ENCODE measurements at places on chromosomes 1 and 21. TPM values are rescaled to one million over a fixed set of nuclear protein-coding genes. Genes with fewer than 3 reads are reported as not detected.
A peak's percentile ranks its signal among the peaks of the same experiment; 100 is the strongest.

- H3K27me3 ChIP-seq = no peaks in the 10 kb centered on the region
- H3K27ac ChIP-seq = no peak overlapping the region
- no peaks in the 10 kb centered on the region for H3K4me1 ChIP-seq
- no peak overlapping the region for H3K4me3 ChIP-seq
Observed at GRCh38 chr1:228346731-228347130, 59.9 kb downstream of the TRIM11 start.

- H3K4me1 ChIP-seq = no peaks in the 10 kb centered on the region
- DNase-seq = no peak
- H3K27me3 ChIP-seq = no peaks in the 10 kb centered on the region
Observed at GRCh38 chr1:176450526-176450925, 12.4 kb upstream of the PAPPA2 start.

DNA sequence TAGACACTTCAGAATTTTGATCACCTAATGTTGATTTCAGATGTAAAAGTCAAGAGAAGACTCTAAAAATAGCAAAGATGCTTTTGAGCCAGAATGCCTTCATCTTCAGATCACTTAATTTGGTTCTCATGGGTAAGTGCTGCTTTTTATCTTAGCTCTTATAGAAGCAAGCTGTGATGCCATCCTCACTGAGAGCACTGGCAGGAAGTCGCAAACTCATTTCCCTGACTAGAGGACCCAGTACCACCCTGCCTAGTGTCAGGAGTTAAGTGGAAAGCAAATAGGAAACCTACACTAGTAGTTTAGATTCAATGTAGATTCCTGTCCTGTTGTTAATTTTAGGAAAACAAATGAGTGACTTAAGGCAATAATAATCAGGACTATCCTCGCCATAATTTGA lies 12.1 kb downstream of the IFNAR2 start:
- no peak overlapping the region for H3K4me3 ChIP-seq
- H3K4me1 ChIP-seq = no peaks in the 10 kb centered on the region
- H3K27ac ChIP-seq = no peak overlapping the region
- peaks cover 12% of the 10 kb centered on the region for H3K36me3 ChIP-seq

- H3K4me3 ChIP-seq = no peak overlapping the region
- peak overlapping the region; percentile 9 for H3K27ac ChIP-seq
- H3K27me3 ChIP-seq = no peaks in the 10 kb centered on the region
- no peak for DNase-seq
- no peaks in the 10 kb centered on the region for H3K4me1 ChIP-seq
Observed at GRCh38 chr1:31306278-31306677, 9.4 kb downstream of the ZCCHC17 start.

- no peaks in the 10 kb centered on the region for H3K27me3 ChIP-seq
- no peaks in the 10 kb centered on the region for H3K36me3 ChIP-seq
- H3K4me1 ChIP-seq = peaks cover 6% of the 10 kb centered on the region
- H3K4me3 ChIP-seq = no peak overlapping the region
- no peak overlapping the region for H3K27ac ChIP-seq
- DNase-seq = no peak
Observed at GRCh38 chr1:92877081-92877711, 45.4 kb downstream of the RPL5 start.

DNA sequence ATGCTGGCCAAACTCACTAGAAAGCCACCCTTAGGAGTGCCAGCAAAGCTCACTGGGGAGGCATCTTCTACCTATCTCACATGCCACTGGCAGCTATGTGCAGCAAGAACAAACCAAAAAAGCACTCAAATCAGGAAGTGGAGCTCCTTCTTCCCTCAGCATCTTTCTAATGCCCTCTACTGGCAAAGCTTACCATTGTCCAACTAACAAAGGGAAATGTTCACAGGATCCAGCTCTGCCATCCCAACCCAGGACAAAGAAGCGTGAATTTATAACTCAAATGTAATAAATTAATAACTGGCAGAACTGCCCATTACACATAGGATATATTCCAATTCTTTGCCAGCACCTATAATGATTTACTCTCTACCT lies 38.9 kb downstream of the LEPR start:
- no peak overlapping the region for H3K27ac ChIP-seq
- H3K27me3 ChIP-seq = no peaks in the 10 kb centered on the region
- H3K4me1 ChIP-seq = no peaks in the 10 kb centered on the region
- no peaks in the 10 kb centered on the region for H3K36me3 ChIP-seq

DNA sequence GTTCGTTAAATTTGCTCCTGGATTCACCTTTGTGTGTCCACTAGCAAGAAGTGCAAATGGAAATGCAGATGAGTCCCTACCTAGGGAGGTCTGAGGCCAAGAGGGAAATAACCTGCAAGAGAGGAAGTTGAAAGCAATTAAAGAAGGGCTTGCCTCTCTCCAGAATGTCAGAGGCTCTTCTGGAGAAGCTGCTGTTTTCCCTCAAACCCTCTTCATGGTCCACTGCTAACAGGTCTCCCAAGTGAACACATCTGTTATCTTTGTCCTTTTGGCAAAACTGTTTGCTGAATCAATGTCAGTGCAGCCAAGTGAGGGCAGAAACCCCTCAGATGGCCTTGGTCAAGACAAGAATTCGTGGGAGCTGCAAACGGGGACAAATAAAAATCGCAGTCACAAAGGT lies 177.3 kb upstream of the PLXNA2 start:
- H3K36me3 ChIP-seq = no peaks in the 10 kb centered on the region
- H3K27me3 ChIP-seq = no peaks in the 10 kb centered on the region
- no peak overlapping the region for H3K4me3 ChIP-seq

- H3K27ac ChIP-seq = no peak overlapping the region
- DNase-seq = no peak
- no peaks in the 10 kb centered on the region for H3K4me1 ChIP-seq
- no peaks in the 10 kb centered on the region for H3K27me3 ChIP-seq
- H3K36me3 ChIP-seq = no peaks in the 10 kb centered on the region
Observed at GRCh38 chr1:64090436-64090835, 113.0 kb upstream of the UBE2U start.

GRCh38 chr1:201739492-201740085 lies 89.4 kb upstream of the IPO9 start:
- H3K4me1 ChIP-seq = peaks cover 39% of the 10 kb centered on the region
- peak overlapping the region; percentile 6 for H3K27ac ChIP-seq
- DNase-seq = peak; percentile 68
- peak overlapping the region; percentile 39 for H3K4me3 ChIP-seq
- H3K27me3 ChIP-seq = no peaks in the 10 kb centered on the region
- H3K36me3 ChIP-seq = no peaks in the 10 kb centered on the region

DNA sequence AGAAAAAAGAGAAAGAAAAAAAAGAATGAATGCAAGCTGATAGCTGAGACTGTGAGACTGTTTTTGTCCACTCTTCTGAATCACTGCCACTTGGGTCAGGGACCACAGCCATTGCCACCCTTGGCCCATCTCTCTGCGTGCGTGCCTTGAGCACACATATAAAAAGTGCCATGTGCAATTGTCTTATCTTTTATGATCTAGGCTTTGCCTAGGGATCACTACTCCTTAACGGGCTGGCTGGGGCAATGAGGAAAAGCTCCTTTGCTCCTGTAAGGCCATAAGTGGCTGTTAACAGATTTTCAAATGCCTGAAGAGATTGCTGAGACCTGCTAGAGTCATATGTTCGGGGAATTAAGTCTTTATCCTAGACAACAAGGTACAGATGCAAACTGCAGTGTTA lies 8.2 kb downstream of the SPATA46 start:
- no peaks in the 10 kb centered on the region for H3K36me3 ChIP-seq
- no peaks in the 10 kb centered on the region for H3K4me1 ChIP-seq
- H3K4me3 ChIP-seq = no peak overlapping the region
- no peak overlapping the region for H3K27ac ChIP-seq
- H3K27me3 ChIP-seq = no peaks in the 10 kb centered on the region

DNA sequence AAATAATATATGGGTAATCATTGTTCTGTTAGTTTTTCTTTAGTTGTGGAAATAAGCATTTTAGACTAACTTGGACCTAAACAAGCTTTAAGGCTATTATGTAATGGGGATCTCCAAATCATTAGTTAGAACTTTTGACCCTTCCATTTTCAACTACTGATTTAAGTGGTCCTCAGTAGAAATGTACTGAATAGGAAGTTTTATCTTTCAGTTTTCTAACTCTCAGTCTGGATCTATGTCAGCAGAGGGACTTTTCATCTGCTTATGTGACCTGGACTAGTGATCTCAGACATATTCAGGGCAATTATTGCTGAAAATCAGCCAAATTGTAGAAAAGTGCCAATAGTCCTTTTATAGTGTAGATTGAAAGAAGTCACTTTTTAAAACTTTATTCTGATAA lies 56.0 kb downstream of the SASS6 start:
- H3K27me3 ChIP-seq = no peaks in the 10 kb centered on the region
- H3K4me3 ChIP-seq = no peak overlapping the region
- DNase-seq = no peak
- H3K4me1 ChIP-seq = no peaks in the 10 kb centered on the region
- H3K27ac ChIP-seq = no peak overlapping the region

- peaks cover 6% of the 10 kb centered on the region for H3K4me1 ChIP-seq
- H3K27me3 ChIP-seq = peaks cover 4% of the 10 kb centered on the region
- no peak overlapping the region for H3K27ac ChIP-seq
- H3K4me3 ChIP-seq = no peak overlapping the region
- peaks cover 5% of the 10 kb centered on the region for H3K36me3 ChIP-seq
- DNase-seq = peak; percentile 45
Observed at GRCh38 chr1:151534662-151535278, 5.3 kb upstream of the TUFT1 start.

GRCh38 chr1:235326719-235327558 lies 1.0 kb downstream of the ARID4B start:
- H3K4me1 ChIP-seq = peaks cover 13% of the 10 kb centered on the region
- H3K36me3 ChIP-seq = peaks cover 2% of the 10 kb centered on the region
- DNase-seq = peak; percentile 45
- H3K4me3 ChIP-seq = peak overlapping the region; percentile 94
- H3K27me3 ChIP-seq = no peaks in the 10 kb centered on the region
- H3K27ac ChIP-seq = peak overlapping the region; percentile 99

- no peak overlapping the region for H3K4me3 ChIP-seq
- peak; percentile 87 for DNase-seq
- H3K36me3 ChIP-seq = no peaks in the 10 kb centered on the region
- H3K4me1 ChIP-seq = peaks cover 16% of the 10 kb centered on the region
Observed at GRCh38 chr1:58922302-58923089, 138.6 kb upstream of the JUN start.

DNA sequence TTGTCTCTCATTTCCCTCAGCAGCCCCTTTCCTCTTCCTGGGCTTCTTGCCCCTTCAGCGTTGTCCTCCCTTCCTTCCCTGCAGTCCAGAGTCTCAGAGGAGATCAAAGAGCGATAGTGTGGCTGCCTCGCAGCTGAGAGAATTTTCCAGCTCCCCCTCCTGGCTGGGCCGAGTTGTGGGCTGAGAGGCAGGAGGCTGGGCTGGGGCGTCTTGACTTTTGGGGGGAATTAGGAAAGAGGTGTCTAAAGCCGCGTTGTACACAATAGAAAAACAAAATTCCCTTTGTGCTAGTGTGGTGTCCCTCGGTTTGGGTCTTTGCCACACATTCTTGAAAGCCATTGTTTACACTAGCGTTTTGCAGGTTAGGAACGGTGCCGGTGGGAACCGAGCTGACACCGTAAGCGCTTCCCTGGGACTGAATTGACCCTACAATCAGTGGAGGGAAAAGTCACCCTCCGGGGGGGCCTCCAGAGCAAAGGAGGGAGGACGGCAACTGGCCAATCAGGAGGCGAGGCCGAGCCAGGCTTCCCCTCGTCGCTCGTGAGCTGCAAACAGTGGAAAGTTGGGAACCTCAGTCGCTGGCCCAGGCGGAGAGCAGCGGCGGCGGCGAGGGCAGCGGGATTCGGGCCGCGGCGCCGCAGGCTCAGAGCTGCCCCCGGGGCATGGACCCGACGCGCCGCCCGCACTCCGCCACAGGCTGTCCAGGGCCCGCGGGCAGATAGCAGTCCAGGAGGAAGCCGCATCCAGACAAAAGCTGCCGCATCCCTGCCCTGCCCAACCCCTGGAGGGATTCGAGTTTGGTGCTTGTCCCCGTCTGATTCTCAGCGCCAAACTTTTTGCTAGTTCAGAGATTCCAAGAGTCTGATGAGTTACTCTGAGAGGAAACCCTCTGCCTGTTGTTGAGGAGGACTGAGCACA lies at the start of gene HMCN1:
TSS of gene HMCN1 (plus strand) at position 574 of the 918 bp plus-strand sequence. CDS start 389 bp downstream, outside the sequence.
- peak within 1 kb of the TSS; percentile 61 for H3K4me3 ChIP-seq
- H3K36me3 ChIP-seq = no peaks in the 10 kb centered on the region
- H3K27me3 ChIP-seq = no peaks in the 10 kb centered on the region
- no peaks in the 10 kb centered on the region for H3K4me1 ChIP-seq

DNA sequence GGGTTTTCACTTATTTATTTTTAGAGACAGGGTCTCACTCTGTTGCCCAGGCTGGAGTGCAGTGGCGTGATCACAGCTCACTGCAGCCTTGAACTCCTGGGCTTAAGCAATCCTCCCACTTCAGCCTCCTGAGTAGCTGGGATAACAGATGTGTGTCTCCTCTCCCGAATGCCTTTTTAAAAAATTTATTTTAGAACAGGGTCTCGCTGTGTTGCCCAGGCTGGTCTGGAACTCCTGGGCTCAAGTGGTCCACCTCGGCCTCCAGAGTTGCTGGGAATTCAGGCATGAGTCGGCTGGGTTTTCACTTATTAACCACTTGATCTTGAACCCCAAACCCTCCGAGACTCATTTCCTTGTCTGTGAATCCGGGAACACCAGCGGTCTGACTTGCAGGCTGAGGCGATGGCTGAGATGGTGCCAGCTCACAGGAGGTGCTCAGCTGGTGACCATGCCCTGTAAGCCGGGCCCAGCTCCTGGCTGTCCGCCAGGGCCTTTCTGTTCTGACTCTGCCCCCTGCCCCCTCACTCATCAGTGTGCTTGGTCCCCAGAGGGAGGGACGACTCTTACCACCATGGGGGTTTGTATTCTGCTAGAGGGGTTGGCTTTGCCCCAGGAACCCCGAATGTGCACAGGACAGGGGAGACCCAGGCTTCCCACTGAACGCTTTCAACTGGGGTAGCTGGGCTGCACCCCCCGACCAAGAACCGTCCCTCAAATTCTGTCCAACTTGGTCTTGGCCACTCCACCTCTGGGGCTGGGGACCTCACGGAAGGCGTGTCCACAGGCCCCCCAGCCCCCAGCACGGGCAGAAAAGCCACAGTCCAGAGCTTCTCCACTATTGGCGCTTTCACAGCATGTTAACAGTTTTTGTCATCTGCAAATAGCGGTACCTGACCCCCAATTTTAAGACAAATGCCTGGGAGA lies 22.5 kb downstream of the MMEL1 start:
- no peak overlapping the region for H3K27ac ChIP-seq
- peaks cover 4% of the 10 kb centered on the region for H3K4me1 ChIP-seq
- no peak overlapping the region for H3K4me3 ChIP-seq
- DNase-seq = no peak

Gene UBAP2L
- total RNA-seq = 126 TPM

Gene OR6N1
- 0.80 TPM for total RNA-seq

Gene HSPG2
- 335 TPM for total RNA-seq

Gene SPATA21
- not detected for total RNA-seq

Gene SLAMF8
- 5.2 TPM for total RNA-seq

Measured in lung (tissue), 17 donors.